ENCODE measurements at places on chromosomes 6 and 20.

DNA sequence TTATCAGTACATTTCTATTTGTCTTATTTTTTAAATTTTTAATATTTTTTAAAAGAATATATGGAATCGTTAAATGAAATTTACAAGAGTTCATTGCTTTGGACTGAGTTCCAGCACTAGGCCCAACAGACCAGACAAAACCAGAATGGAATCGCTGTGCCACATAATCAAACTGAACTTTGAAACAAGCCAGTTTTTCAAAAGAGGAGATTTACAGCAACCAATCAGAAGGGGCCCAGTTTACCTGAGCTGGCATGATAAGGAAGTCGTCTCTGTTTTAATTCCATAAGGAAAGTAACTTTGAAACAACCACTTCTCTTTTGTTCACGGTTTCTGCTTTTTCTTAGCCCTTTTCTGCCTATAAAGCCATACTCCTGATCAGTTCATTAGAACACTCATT, 293.6 kb upstream of the FLRT3 start:
- DNase-seq: no peak

GRCh38 chr6:134680021-134680420, 269.9 kb downstream of the ALDH8A1 start:
- DNase-seq: no peak

GRCh38 chr6:25743868-25744267, 10.7 kb upstream of the SLC17A4 start:
- no peak for DNase-seq

DNA sequence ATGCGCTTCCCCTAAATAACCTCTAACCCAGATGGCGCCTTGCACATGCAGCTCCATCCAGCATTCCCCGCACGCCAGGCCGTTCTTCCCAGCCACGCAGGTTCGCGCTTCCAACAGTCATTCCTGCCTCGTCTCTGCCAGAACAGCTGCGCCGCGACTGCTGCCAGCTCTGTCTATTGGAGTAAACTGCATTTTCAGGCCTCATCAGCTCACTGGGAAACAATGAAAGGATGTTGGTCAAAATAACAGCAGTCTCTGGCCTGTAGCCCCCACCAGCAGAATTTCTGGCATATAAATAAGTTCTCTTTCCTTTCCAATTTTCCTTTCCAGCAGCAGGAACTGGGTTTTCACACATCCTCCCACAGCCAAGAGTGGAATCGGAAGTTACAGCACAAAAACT, 14.6 kb downstream of the NRSN1 start:
- no peak for DNase-seq

- DNase-seq: no peak
Observed at GRCh38 chr20:5002077-5002413, 735 bp upstream of the SLC23A2 start.

GRCh38 chr20:51494241-51495110, 48.0 kb downstream of the NFATC2 start:
- no peak for DNase-seq

DNA sequence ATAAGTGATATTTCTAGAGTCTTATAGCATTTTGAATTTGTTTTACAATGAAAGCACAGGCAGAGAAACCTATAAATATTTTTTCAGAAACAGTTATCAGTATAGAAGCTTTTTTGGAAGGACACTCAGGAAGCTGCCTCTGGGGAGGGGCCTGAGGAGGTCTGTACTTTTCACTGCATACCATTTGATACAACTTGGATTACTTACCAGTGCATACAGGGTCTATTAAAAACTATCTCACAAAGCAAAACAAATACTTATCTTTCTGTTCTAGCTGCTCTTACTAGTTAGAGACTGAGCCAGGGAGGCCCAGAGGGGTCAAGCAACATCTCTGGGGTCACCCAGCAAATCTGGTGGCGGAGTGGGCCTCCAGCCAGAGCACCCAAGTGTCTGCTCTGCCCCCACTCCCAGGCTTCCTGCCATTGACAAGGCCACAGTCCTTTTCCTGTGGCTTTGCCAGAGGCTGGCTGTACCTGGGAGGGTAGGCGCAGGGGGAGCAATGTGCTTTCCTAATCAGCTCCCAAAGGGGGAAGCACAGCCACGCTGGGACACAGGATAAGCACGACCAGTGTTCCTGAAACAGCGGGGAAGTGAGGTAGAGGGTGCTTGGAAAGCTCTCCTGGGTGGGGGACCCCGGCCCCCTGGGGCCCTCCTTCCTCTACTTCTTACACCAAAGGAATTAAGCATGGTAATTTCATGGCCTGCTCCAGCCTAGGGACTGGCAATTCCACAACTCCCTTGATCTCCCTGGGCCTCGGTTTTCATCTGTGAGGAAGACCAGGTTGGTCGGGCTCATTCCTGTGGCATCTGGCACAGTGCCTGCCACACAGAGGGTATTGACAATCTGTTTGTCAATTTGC, 7.8 kb downstream of the TCF15 start:
- no peak for DNase-seq

All from fibroblast of skin of back (primary cell).